ENCODE measurements at places on chromosomes 16 and 17.

- peak; percentile 86 for DNase-seq
Measured at GRCh38 chr16:57815987-57816745, 13.9 kb upstream of the KIFC3 start.

DNA sequence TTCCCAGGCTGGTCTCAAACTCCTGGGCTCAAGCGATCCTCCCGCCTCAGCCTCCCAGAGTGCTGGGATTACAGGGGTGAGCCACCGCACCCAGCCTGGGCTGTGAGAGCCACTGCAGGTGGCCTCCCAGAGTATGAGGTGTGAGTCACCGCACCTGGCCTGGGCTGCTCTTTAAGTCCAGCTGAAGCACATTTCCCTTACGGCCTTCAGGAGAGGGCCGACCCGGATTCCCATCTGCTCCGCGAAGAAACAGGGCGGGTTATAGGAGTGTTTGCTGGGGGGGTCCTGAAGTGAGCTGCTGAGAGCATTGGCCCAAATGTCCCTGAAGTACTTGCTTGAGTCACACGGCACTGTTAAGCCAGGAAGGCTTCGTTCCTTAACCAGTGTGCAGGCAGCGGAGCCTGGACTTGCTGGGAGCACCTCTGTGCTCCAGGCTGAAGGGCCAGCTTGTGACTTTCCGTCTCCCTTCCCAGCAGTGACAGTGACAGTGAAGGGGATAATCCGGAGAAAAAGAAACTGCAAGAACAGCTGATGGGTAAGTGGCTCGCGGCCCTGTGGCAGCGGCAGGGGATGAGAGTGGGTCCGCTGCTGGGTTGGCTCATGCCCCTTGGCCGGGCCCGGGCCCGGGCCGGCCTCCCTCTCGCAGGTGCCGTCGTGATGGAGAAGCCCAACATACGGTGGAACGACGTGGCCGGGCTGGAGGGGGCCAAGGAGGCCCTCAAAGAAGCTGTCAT lies 7.2 kb downstream of the VPS4A start:
- DNase-seq = no peak

- no peak for DNase-seq
Measured at GRCh38 chr17:77449908-77450741, 309.4 kb downstream of the SEC14L1 start.

DNA sequence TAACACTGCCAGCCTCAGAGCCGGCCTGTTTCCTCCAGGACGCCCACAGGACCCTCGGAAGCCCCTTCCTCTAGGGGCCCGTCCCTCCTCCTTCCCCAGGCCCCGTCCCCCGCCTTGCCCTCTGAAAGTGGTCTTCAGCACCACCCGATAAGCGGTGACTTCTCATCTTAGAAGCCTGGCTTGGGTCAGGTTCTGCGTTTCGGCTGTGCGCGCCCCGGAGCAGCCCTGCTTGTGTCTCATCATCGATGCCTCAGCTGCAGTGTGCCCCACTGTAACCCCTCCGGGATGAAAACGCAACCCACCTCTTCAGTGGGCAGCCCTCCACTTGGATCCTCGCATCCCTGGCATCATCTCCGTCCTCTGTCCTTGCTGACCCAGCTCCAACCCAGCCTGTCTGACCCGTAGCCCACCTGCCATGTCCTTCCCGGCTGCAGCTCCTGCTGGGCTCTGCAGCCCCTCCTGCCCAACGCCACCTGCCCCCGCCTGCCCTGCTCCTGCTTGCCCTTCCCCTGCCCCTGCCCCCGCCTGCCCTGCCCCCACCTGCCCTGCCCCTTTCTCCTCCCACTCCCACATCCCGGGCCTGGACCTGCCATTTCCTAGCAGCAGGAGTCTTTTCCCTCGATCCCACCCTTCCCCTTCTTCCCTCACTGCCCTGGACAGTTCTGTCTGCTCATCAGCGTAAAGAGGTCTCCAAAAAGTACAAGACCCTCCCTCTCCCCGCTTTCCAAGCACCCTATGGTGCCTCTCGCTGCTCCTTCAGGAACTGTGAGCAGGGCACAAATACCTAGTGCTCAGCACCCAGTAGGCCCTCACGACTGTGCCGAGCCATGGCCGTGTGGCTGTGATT lies 112.5 kb upstream of the CHMP6 start:
- no peak for DNase-seq

- no peak for DNase-seq
Measured at GRCh38 chr17:42224651-42225050, 30.4 kb upstream of the GHDC start.

DNA sequence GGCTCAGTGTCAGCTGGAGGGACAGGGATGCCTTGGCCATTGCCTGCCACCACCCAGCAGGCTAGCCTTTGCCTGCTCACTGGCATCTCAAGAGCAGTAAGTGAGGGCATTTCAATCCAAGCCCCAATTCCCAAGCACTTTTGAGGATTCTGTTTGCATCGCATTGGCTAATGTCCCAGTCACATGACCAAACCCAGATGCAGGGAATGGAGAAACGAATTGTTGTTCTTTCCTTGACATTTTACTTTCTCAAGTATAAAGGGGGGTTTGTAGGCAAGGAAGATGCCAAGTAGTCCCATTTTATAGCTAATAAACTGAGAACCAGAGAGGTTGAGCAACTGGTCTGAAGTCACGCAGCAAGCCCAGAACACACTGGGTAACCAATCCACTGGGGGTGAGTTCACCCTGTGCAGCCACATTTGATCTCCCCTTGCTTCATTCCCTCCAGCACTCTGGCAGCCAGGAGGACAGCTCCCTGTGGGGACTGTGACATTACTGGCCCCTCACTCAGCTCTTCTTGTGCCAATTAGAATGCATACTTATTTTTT lies 193.8 kb upstream of the CACNG3 start:
- no peak for DNase-seq

GRCh38 chr17:82356845-82357355 lies 2.1 kb upstream of the TEX19 start:
- DNase-seq = no peak

DNA sequence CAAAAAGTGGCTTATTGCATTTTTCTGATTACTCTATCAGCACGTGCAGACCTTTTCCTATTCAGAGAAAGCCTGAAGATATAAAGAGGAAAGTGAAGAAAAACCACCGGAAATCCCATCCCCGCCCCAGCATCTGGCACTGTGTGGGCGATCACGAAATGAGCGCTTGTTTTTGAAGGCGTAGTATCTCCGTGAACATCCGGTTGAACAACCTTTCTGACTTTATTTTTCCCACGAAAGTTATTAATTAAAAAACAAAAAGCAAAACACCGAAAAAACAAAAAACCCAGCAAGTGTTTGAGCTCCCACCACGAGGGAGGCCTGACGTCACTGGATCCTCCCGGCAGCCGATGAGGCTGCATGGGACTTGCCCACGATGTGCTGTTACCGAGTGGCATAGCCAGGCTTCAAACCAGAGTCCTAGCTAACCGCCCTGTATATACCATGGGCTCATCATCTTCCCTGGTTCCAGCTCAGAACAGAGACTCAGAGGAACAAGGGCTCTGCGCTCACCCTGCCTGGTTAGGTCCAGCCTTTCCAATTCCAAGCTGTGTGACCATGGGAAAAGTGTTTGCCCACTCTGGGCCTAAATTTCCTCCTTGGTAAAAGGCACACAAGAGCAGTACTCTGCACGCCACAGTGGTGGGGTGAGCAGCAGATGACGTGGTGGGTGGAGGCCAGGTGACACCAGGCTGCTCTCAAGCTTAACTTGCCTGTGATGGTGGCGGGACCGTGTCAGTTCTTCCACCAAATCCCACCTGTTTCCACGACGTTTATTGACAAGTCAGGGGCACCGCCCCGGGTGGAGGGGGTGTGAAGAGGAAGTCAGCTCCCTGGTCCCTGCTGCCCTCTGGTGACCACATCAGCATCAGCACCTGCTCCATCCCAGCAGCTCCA lies 34.3 kb upstream of the IL21R start:
- peak; percentile 61 for DNase-seq

GRCh38 chr16:13077816-13078215 lies 176.4 kb downstream of the SHISA9 start:
- no peak for DNase-seq

DNA sequence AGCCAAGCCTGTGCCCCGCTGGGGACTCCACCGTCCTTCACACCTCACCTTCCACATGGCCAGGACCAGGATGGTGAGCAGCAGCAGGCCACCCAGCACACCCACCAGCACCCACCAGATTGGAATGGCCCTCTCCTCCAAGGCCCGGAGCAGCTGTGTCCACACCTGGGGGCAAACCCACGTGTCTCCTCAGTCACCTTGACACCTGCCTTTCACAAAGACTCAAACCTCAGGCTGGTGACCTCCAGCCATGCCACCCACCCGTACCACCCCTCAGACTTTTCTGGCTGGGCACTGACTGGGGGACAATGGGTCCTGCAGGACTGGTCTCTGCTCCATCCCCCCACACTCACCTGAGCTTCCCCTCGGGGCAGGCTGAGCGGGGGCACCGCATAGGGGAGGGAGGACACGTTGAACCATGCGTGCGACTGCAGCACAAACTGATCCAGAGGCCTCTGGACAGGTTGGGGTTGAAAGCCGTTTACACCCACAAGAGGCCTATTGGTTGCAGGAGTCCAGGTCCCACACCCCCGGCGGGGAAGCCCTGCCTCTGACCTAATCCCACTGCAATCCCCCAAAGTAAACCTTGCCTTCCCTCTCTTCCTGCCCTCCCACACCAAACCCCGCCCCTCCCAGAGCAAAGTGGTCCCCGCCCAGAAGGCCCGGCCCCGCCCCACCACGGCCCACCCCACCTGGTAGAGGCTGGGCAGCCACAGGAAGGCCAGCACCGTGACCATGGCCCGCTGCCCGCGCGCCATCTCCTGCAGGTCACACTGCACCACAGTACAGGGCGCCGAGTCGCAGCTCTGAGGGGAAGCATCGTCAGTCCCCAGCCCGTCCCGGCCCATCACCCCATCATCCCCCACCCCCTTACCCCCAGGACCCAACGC lies 10.9 kb upstream of the FAM171A2 start:
- DNase-seq = no peak

DNA sequence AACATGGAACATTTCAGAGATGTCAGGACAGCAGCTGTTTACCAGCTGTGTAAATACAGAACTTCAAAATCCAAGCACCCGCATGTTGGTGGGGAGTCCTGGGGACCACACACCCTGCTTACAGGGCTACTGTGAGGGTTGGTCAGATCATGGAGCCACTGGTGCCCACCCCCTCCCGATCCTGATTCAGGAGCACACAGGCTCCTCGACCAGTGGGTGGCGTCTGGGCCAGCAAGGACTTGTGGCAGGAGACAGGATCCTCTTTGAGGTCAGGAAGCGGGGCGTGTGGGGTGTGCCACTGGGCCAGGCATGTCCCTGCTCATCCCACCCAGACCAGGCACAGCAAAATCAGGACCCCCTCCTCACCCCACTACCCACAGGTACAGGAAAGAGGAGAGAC lies 83.6 kb downstream of the SDK2 start:
- DNase-seq = no peak

DNA sequence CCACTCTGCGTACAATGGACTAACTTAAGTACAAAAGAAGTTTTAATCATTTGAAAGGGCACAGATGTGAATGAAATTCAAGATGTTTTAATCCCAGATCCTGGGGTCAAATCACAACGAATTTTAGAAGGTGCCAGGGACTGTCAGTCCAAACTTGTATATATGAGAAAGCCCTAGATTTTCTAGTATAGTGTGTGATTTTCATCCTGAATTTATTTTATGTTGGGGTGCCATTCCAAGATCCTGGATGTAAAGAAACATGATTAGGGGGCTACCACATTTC lies 64.3 kb downstream of the TUBD1 start:
- DNase-seq = peak; percentile 93

DNA sequence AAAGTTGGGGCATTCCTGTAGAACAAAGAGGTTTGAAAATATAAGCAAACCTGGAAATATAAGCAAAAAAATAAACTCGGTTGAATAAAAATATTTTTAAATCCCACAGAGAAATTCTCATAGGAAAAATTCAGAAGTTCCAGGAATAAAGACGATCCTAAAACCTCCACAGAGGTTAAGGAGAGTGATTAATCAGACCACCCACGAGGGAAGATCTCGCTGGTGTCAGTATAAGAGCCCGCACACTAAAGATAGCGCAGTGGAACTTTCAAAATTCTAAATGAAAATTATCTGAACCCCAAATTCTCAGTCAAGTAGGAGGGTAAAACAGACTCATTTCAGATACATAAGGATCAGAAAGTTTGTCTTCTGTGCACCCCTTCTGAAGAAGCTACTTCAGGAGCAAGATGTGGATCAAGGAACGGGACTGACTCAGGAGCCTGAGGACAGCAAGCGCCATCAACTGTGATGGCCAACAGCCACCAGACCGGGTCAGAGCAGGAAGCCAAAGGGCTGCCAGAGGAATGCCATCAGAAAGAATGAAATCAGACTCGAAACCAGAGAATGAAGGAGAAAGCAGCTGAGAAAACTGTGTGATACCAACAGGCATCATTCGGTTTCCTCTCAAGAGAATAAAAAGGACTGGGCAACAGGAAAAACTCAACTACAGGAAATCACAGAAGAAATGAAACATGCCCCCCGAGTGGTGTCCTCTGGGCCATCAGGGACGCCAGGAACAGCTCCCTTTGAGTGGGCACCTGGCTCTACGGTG lies 66.9 kb downstream of the CYTH1 start:
- DNase-seq = no peak

GRCh38 chr16:89360760-89361435 lies 129.5 kb downstream of the ANKRD11 start:
- DNase-seq = peak; percentile 28

GRCh38 chr17:56395787-56396186 lies 197.7 kb upstream of the NOG start:
- no peak for DNase-seq

GRCh38 chr17:57948555-57949420 lies 6.4 kb downstream of the CUEDC1 start:
- no peak for DNase-seq

DNA sequence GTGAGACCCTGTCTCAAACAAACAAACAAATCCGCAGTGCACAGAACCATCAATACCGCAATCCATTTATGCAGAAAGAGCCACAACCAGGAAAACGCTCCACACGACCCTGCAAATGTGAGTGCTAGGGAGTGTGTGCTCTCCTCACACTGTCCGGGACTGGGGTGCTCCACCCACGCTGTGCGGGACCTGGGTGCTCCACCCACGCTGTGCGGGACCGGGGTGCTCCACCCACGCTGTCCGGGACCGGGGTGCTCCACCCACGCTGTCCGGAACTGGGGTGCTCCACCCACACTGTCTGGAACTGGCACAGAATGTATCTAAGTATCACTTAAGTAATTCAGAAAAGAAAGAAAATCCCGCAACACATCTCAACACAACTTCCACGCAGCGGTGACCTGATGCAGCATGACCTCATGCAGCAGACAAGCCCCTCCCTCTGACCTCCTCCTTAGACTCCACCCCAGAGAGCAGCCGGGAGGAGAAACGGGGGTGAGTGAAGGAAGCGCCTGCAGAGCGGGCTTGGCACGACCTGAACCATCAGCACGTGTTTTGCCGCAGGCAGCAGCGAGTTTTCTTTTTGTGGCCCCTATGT lies 38.5 kb downstream of the ZNF276 start:
- DNase-seq = no peak

DNA sequence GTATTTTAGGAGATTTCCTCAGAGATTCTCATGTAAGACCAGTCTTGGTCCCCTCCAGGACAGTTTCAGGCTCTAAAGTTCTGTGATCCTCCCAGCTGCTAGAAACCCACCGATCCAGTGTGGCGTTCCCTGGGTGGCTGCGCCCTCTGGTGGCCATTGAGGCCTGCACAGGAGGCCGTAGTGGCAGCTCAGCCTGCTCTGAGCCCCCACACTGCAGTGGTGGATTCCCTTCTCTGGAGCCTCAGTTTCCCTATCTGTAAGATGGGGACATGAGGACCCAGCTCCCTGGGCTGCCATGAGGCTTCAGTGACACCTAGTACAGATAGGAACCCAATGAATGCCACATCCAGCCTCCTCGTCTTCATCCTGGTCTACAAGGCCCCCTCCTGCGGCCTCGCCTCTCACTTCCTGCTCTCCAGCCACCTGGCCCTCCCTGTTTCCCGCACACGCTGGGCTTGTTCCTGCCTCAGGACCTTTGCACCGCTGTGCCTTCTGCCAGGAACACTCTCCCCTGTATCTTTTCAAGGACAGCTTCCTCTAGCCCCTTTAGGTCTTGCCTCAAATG lies 16.5 kb downstream of the CCDC102A start:
- DNase-seq = peak; percentile 67

Data from NCI-H524 (cell line).